ENCODE measurements at places on chromosomes 4 and X.

- no peak for DNase-seq
These were observed 16.7 kb upstream of the GBA3 start for GRCh38 chr4:22676063-22676462.

DNA sequence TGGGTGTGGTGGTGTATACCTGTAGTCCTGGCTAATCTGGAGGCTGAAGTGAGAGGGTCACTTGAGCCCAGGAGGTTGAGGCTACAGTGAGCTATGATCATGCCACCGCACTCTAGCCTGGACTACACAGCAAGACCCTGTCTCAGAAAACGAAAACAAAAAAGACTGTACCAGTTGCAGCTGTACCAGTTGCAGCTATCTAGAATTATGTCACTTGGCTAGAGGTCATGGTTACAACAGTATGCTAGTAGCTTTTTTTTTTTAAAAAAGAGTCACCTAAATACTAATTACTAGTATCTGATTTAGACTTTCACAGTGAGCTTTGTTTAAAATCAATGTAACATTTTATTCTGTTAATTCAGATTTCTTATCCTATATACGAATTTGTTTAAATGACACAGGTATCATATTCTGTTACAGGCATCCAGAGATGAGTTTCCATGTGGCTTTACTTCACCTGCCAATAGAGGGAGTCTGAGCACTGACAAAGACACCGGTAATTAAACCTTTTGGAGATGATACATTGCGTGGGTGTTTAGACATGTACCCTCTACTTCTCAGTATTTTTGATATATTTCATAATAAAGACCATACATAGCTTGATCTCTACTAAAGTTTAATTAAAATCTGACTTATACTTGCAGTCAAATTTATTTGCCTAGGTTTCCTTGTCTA lies 100.2 kb upstream of the IL13RA1 start:
- no peak for DNase-seq

DNA sequence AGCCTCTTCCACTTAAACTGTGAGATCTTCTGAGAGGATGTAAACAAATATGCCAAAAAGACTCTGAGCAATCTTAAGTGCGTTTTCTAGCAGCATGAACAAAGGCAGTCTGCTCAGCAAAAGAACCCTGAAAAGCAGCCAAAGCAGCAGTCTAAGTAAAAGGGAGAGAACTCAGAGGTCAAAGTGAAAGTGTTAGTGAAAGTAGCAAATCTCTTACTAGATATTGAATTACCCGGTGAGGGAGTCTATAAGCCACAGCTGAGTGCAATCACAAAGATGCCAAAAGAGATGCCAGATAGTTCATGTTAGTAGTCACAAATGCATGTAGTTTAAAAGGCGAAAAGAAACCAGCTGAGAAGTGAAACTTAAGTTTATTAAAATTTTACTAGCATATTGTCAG lies 7.9 kb upstream of the GNRHR start:
- no peak for DNase-seq

GRCh38 chrX:44507292-44507691 lies 35.4 kb downstream of the FUNDC1 start:
- DNase-seq: peak; percentile 23

- no peak for DNase-seq
These were observed 595.1 kb downstream of the STPG2 start for GRCh38 chr4:97548186-97548585.

DNA sequence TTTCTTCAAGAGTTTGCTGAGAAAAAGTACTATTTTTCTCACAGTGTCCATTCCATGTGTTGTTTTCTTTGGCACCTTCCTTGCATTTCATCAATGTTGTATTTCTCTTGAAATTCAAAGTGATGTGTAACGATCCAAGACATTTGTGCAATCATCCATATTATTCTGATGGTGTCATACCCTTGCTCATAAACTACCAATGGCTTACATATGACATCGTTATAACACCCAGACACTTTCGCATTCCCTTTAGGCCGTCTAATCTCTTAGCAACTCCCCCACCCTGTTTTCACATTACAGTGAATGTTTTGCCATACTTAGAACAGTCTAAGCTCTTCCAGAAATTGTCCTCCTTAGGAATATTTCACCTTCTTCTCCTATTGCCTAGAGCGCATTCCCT lies 1779.0 kb downstream of the PCDH7 start:
- DNase-seq: no peak

DNA sequence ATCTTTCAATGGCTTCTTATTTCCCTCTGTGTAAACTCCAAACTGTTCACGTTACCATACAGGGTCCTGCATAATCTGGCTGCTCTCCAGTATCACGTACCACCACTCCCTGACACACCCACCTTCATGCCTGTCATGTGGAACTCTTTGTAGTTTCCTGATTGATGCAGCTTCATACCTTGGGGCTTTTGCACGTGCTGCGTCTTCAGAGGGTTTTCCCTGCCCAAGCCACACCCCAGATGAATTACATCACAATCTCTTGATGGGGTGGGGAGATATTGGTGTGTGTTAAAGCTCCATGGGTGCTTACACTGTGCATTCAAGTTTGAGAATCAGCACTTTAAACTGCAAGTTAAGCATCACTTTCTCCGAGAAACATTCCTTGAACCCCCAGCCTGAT lies 101.9 kb downstream of the CT47B1 start:
- no peak for DNase-seq

- no peak for DNase-seq
These were observed 225.6 kb upstream of the FAM241A start for GRCh38 chr4:111919639-111920038.

- peak; percentile 46 for DNase-seq
These were observed 995 bp downstream of the SMARCA5 start for GRCh38 chr4:143514497-143514896.

DNA sequence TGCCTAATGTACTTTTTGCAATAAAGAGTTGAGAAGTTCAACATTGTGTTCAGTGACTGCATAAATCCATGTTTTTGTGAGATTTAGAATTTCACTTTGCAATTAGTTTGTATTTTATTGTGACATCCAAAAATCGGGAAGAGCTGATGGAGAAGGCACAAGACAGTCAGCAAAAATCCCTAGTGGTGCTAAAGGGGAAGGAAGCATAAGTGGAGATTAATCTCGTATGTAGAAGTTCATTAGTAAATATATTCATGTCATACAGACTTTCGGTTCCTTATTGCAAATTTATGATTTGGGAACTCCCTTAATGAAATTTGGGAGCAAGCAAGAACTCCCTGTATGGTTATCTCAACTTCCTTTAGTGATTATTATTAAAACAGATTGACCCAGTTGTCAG lies 57.8 kb upstream of the SLC39A8 start:
- DNase-seq: no peak

DNA sequence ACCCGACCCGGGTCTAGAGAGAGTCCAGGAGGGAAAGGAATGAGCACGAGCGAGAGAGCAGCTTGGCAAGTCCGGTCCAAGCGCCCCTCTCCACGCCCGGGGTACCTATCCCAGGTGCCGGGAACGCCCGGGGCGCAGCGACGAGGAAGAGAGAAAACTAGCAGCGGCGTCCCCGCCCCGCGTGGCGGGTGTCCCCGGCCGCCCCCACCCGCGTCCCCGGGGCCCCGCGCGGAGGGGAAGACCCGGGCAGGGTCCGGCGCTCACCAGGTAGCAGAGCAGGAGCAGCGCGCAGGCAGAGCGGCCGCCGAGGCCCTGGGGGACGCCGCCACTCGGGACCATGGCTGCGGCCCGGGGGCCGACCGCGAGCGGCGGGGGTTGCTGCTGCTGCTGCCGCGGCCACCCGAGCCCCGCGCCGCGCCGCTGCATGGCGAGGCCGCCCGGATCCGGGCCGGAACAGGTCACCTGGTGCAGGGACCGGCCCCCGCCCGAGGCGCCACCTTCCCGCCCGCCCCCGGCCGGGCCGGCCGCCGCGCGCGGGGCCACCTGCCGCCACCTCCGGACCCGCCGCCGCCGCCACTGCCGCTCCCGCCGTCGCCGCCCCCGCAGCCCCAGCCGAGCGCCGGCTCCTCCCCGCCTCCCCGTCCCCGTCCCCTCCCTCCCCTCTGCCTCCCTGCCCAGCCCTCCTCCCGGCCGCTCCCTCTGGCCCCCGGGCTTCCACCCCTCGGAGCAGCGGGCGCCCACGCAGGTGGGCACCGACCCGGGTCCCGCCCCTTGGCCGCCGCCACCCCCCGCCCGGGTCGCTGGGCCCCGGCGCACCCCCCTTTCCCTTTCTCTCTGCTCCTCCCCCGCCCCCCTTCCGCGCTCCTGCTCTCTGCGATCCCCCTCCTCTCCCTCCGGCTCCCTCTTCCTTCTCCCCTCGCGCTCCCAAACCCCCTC lies at the start of gene SEL1L3:
TSS of gene SEL1L3 (minus strand) at position 578 of the 936 bp plus-strand sequence. CDS start at position 426, 152 bp downstream.
- DNase-seq: peak; percentile 72

- no peak for DNase-seq
These were observed 123.4 kb downstream of the HMX1 start for GRCh38 chr4:8748236-8748575.

DNA sequence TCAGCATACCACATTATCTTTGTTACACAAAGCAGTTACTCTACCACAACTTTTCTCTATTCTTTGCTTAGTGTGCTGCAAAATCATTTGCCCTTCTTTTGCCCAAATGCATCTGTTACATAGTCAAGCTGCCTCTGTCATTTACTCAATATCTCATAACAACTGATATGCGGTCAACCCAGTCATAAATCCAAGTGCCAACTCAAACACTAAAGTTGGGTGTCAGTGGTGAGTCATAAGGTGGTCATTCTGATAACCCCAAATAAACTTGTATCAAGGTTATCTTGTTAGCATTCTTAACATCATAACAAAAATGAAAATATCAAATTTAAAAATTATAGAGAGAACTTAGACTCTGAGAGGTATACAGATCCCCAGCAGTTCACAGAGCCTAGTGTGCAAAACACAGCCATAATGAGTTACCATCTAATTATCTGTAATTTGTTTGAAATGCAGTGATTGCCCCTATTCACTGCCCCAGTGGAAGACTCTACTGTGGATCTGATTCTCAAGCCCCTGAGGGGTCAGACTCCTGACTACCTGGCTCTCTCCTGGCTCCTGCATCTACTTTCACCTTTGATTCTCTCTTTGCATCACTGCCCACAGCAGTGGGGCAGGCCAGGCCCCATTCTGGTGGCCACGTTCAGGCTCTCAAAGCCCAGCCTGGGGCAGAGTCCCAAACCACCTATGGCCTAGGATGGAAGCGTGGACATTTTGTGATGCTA lies 29.2 kb downstream of the TBC1D9 start:
- no peak for DNase-seq

DNA sequence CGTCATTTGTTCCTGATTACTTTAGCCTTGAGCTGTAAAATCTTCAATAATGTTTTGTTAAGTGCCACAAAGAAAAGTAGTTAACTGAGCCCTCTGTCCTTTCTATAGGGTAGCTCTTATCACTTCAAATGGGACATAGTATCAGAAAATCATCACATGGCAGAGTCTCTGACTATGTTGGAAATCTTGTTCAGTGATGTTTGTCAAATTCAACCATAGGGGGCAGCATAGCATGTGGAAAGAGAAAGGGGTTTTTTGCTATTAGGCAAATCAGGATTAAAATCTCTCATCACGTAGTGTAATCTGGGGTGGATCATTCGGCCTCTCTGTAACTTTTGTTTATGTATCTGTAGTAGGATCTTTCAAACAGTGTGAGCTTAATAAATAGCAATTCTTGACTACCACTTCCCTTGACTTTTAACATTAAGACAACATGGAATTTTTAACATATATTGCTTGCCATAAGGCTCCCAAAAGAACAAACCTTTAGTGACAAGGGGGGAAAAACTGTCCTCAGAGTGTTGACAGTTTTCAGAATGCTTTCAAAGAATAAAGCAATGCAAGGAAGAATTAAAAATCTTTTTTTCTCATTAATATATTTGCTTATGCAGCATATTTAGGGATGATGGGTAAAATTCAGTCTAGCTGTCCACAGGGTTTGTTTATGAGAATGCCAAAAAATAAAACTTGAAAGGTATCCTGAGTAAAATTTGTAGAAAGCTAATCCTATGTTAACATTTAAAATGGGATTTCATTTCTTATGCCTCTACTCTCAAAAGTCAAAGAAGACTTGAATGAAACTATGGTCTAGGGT lies 127.2 kb downstream of the FBXW7 start:
- no peak for DNase-seq

GRCh38 chr4:8370106-8370787 lies 70.3 kb downstream of the ACOX3 start:
- DNase-seq: no peak

GRCh38 chr4:87532907-87533306 lies 3.7 kb upstream of the SPARCL1 start:
- no peak for DNase-seq

GRCh38 chr4:23993373-23993772 lies 103.5 kb upstream of the PPARGC1A start:
- no peak for DNase-seq

Data from activated T-cell treated with anti-CD3 and anti-CD28 coated beads, Interleukin-2, amount 50 U/mL, for 48 hours (primary cell).